ENCODE measurements at places on chromosomes 1 and 21.

GRCh38 chr1:215710036-215710898, 143.2 kb downstream of the KCTD3 start:
- DNase-seq = peak; percentile 35

DNA sequence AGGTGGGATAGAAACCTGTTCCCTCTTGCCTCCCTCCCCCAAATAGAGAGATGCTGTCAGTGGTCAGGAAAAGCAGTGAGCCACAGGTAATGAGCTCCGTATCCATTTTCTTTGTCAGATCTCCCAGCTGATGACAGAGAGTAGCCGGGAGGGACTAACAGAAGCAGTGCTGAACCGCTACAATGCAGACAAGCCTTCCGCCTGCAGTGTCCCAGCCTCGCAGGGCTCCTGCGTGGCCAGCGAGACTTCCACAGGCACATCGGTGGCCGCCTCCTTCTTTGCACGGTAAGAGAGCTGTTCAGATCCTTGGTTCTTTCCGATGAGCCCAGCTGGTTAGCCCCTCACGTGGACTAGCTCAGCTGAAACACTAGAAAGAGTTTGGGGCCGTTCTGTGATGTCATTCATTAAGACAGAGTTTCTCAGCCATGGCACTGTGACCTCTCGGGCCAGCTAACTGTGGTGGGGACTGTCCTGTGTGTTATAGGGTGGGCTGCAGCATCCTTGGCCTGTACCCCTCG, 264.7 kb downstream of the KIF26B start:
- DNase-seq = no peak

DNA sequence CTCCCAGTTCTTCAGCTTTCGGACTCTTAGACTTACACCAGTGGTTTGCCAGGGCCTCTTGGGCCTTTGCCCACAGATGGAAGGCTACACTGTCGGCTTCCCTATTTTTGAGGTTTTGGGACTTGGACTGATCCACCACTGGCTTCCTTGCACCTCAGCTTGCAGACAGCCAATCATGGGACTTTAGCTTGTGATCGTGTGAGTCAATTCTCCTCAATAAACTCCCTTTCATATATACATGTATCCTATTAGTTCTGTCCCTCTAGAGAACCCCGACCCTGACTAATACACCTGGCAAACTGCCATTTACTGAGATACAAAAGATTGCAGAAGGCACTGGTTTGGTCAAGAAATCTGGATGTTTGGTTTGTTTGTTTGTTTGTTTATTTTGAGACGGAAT, 6.4 kb upstream of the RAB4A start:
- no peak for DNase-seq

- DNase-seq = no peak
Measured at GRCh38 chr1:14482784-14483450, 115.6 kb upstream of the KAZN start.

GRCh38 chr1:226100436-226101391, 38.2 kb downstream of the H3-3A start:
- no peak for DNase-seq

DNA sequence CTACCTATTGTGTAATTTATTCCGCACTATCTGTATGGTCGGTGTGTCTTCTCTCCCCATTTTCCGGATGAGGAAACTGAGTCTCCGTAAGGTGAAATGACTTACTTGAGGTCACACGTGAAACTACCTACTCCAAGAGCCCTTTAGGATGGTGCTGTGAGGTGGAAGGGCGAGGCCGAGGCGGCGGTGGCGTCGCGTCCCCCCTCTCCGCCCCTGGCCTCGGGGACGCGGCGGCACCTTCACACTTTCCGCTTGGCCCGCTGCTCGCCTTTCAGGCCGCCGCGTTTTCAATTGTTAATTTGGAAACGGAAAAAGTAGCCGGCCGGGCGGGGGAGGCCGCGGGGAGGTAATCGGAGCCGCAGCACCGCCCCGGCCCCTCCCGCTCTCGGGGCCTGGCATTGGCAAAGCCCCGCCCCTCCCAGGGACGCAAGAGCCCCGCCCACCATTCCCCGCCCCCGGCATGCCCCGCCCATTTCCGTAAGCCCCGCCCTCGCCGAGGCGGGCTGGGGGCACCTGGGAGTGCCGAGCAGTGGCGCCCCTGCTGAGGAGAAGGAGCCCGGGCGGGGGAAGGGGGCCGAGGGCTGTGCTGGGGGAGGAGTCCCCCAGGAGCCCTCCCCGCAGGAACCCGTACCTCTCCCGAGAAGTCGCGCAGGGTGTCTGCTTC, 18.6 kb downstream of the KCNQ4 start:
- DNase-seq = peak; percentile 64
